ENCODE measurements at places on chromosomes 6 and 20. TPM values are rescaled to one million over a fixed set of nuclear protein-coding genes. Genes with fewer than 3 reads are reported as not detected.

Gene PCSK2
- not detected for total RNA-seq

Gene BTNL2
- not detected for total RNA-seq

Gene TUBB2B
- total RNA-seq: 1.1 TPM

GRCh38 chr6:128963561-128963960 lies 80.6 kb downstream of the LAMA2 start:
- DNase-seq: no peak
- no peaks in the 10 kb centered on the region for H3K36me3 ChIP-seq

Gene TTLL9
- not detected for total RNA-seq
